ENCODE measurements at places on chromosomes 2 and 18. TPM values are rescaled to one million over a fixed set of nuclear protein-coding genes. Genes with fewer than 3 reads are reported as not detected.

GRCh38 chr2:227363756-227364155 lies 15.3 kb downstream of the TM4SF20 start:
- no peak for DNase-seq

DNA sequence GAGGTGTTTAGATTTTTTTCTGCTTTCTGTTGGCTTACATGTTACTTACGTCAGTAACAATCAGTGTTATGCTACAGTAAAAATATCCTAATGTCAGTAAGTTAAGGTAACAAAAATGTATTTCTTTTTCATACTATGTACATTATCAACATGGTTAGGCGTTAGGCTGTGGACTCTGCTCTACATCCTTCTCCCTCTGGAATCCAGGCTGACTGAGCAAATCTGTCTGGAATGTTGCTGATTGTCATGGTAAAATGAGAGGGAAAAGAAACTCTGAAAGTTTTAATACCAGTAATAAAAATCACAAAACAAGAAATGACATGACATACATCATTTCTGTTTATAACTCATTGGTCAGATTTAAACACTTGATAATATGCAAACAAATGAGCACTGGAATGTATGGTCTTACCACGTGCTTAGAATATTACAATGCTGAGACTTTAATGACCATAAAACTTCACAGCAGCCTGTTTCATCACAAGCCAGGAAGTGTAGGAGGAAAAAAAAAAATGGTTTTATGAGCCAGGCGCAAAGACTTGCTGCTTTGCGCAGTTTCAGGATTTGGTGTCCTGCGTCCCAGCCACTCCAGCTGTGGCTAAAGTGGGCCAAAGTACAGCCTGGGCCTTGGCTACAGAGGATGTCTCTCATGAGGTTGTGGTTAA lies 252.4 kb downstream of the FSIP2 start:
- peak; percentile 9 for DNase-seq

DNA sequence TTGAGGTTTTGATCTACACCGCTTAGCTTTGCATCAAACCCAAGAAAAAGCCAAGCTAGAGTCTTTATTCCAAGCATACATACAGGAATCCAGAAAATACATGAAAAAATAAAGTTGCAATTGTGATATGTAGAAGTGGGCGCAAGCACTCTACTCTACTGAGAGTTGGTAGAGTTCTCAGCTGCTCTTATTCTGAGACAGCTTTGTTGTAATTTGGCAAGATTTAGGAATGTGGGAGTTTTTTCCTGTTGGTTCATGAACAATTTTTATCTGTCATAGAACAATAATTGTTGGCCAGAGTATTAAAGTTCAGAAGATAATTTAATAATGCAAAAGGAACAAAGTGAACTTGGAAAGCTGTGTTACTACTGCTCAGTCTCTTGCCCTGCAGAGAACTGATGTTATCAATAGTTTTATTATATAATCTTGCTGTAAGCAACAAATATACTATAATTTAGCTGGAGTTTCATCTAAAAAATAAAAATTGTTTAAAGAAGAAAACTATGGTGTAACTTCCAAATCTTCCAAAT lies 302.0 kb upstream of the RND3 start:
- no peak for DNase-seq

- no peak for DNase-seq
These were observed 7.6 kb downstream of the TTC39C start for GRCh38 chr18:24022161-24022560.

GRCh38 chr2:219664944-219665343 lies 37.5 kb downstream of the SLC4A3 start:
- DNase-seq = no peak

- no peak for DNase-seq
These were observed 103.4 kb downstream of the WDPCP start for GRCh38 chr2:63484901-63485300.

- DNase-seq = peak; percentile 96
These were observed 238.8 kb downstream of the IKZF2 start for GRCh38 chr2:212912445-212913103.

- DNase-seq = no peak
These were observed 450.2 kb downstream of the ERBB4 start for GRCh38 chr2:212088353-212088752.

- DNase-seq = no peak
These were observed 45.6 kb downstream of the REL start for GRCh38 chr2:60926741-60927552.

DNA sequence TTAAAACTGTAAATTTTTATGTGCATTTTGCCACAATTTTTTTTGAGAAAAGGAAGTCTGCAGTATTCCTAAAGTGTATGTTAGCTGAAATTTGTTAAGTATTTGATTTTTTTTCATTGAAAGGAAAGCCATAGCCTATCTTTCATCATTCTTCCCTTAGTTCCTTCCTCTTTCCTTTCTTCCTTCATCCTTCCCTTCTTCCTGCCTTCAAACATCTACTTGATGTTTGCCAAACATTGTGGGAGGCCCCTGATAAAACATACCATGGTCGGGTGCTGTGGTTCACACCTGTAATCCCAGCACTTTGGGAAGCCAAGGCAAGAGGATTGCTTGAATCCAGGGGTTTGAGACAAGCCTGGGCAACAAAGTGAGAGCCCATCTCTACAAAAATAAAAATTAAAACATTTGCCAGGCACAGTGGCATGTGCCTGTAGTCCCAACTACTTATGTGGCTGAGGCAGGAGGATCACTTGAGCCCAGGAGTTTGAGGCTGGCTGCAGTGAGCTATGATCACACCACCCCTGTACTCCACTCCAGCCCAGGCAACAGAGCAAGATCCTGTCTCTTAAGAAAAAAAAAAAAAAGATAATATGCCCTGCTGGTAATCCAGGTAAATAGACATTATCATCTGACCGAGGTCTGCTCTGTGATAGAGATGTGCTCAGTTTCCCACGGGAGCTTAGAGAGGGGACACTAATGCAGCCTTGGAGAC lies 278.4 kb upstream of the STON1 start:
- no peak for DNase-seq

GRCh38 chr2:177335917-177336450 lies 56.6 kb upstream of the AGPS start:
- DNase-seq = no peak

DNA sequence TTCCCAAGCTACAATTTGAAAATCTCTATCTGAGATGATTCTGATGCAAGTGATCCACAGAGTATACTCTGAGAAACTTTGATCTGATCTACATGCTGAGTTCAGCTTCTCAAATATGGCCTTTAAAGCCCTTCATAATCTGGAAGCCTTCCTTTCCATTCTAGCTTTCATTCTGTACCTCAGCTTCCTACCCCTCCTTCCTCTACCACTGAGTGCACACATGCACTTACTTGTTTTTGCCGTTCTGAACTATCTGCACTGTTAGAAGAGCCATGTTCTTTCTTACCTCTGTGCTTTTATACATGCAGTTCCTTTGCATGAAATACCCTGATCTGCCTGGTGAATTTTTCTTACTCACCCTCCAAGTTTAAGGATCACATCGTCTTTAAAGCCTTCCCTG lies 25.0 kb downstream of the REL start:
- DNase-seq = peak; percentile 3

The SPOPL gene
- total RNA-seq = 14.9 TPM

The SKA1 gene
- total RNA-seq = 29.4 TPM

The IL36A gene
- not detected for total RNA-seq

The UGT1A4 gene
- total RNA-seq = 0.34 TPM

The PDE11A gene
- 0.20 TPM for total RNA-seq

The NAT8 gene
- not detected for total RNA-seq

The RAB31 gene
- 51.7 TPM for total RNA-seq

The AFF3 gene
- total RNA-seq = not detected

The ALKAL2 gene
- not detected for total RNA-seq
